ENCODE measurements at places on chromosomes 6 and 20.

DNA sequence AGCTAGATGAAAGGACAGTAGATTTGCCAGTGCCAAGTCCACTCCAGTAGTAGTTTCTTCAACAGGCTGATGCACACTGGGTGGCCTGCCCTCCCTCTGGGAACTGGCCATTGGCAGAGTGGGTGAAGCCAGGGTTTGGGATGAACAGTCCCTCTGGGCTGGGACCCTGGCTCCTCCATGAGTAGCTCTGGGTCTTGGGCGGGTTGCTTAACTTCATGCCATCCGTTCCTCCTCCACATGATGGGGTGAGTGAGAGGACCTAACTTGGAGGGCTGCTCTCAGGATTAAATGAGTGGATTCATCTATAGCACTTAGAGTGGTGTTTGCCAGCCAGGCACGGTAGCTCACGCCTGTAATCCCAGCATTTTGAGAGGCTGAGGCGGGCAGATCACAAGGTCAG lies 47.2 kb downstream of the PLAGL2 start:
- no peak for DNase-seq

DNA sequence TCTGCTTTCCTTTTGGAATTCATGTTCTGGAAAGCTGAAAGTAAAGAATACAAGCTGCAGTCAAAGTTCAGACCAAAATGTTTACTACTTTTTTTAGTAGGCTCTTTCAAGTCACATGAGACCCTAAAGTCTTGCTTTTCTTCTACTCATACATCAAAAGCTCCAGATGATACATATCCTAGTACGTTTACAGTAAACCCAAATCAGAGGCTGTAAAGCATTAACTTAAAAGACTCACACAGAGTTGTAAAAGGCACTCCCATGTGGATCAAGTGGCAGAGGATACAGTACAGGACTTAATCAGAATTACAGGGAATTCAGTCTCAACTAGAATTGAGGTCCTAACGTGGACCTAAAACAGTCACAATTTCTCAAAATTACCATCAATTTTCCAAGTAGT lies 40.7 kb downstream of the STK38 start:
- DNase-seq: no peak

- no peak for DNase-seq
These were observed 163.2 kb upstream of the BTBD3 start for GRCh38 chr20:11754451-11754850.

DNA sequence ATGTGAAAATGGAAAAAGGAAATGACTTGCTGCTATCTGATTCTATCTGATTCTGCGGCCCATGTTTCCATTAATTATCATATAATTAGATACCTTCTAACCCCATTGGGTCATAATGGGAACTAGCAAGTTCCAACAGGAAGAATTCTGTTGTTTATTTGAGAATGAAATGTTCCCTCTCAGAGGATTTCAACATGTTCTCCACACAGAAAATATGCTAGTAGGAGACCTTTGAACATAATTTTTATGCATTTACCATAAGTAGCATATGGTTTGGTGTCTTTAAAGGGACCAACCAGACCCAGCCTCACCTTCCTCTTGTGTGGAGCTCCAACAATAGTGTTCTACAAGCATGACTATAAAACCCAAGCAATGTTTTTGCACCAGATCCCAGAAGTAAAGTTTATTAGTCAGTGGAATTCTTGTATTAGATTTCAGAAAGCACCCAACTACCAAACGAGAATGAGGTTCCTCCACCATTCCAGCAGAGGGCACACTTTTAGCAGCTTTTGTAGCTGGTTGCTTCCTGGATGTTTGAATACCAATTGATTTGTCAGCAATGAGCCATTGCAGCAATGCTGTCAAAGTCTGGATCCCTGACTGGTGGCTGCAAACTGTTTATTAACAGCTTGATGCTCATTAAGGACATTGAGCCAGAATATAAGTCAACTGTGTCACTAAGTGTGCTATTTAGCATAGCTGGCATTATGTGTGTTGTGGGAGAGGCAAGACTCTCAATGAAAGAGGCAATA lies 143.6 kb upstream of the GJE1 start:
- no peak for DNase-seq

GRCh38 chr6:113466526-113466925 lies 390.6 kb upstream of the MARCKS start:
- DNase-seq: no peak

- DNase-seq: peak; percentile 13
These were observed 4.2 kb downstream of the GPR31 start for GRCh38 chr6:167153521-167153959.

GRCh38 chr6:3748208-3749066 lies 3.1 kb downstream of the PXDC1 start:
- DNase-seq: peak; percentile 50

DNA sequence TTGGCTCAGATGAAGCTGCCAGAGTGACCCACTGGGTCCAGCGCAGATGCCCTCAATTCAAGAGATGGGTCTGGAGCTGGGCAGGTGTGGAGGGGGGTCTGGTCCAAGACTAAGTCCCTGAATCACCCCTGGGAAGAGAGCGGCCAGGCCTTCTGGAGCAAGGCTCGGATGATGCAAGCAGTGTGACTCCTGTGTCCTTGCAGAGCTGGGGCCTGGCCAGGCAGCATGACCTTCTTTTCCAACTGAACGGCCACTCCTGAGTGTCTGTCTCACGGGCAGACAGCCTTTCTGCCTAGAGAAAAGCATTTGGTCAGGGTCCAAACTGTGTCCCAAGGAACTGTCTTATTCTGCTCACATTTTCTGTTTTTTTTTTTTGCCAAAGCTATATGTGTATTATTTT lies 42.6 kb upstream of the FNDC1 start:
- no peak for DNase-seq

- DNase-seq: no peak
These were observed 571.8 kb downstream of the QKI start for GRCh38 chr6:163986313-163986712.
